Activated CD4-positive, alpha-beta T cell treated with anti-CD3 and anti-CD28 coated beads, Interleukin-2, amount 50 U/mL, for 24 hours (primary cell): ENCODE measurements at places on chromosomes 1 and 21.

GRCh38 chr1:26994020-26994786, 711 bp downstream of the TRNP1 start:
- no peak for DNase-seq

DNA sequence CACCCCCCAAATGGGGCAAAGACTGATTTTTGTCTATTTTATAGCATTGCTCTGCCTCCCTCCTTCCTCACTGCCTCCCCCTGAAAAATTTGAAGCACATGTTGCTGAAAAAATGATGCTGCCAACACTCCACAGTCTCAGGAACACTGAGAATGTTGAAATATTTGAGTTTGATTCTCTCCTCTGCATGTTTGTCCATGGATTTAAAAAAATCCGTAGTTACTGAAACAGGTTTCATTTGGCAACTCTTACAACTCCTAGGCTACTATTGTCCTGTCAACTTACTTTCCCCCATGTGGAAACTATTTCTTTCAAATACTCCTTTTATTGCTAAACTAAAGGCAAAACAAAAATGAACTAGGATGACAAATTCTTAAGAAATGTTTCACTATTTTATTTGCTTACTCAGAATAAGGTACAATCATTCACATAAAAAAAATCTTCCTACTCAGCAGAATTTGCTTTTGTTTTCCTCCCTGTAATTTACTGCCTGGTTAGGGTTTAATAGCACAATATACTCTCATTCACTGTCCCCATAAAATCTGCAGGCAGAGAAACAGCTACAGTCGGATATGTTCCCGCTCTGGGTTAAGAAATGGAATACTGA, 50.2 kb downstream of the C21orf91 start:
- DNase-seq: no peak

- DNase-seq: peak; percentile 30
Measured at GRCh38 chr1:16235944-16236510, 956 bp downstream of the CPLANE2 start.

- DNase-seq: no peak
Measured at GRCh38 chr1:39917825-39918224, 16.1 kb upstream of the MYCL start.

GRCh38 chr1:97685360-97685759, 235.5 kb downstream of the DPYD start:
- DNase-seq: no peak

GRCh38 chr1:223033658-223034057, 109.4 kb downstream of the TLR5 start:
- DNase-seq: no peak

DNA sequence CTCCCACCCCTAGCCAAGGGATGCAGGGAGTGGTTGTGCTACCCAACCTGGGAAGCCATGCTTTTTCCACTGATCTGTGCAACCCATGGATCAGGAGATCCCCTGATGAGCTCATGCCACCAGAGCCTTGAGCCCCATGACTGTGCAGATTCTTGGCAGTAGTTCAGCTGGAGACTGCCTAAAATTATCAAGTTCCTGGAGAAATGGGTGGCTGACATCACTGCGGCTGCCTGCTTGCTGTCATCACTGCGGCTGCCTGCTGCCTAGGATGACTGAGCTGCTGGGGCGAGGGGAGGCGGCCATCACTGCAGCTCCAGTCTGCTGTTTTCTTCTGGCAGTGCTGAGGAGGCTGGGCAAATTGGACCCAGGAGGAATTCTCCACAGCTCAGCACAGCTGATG, 159.2 kb downstream of the AGBL4 start:
- DNase-seq: no peak

DNA sequence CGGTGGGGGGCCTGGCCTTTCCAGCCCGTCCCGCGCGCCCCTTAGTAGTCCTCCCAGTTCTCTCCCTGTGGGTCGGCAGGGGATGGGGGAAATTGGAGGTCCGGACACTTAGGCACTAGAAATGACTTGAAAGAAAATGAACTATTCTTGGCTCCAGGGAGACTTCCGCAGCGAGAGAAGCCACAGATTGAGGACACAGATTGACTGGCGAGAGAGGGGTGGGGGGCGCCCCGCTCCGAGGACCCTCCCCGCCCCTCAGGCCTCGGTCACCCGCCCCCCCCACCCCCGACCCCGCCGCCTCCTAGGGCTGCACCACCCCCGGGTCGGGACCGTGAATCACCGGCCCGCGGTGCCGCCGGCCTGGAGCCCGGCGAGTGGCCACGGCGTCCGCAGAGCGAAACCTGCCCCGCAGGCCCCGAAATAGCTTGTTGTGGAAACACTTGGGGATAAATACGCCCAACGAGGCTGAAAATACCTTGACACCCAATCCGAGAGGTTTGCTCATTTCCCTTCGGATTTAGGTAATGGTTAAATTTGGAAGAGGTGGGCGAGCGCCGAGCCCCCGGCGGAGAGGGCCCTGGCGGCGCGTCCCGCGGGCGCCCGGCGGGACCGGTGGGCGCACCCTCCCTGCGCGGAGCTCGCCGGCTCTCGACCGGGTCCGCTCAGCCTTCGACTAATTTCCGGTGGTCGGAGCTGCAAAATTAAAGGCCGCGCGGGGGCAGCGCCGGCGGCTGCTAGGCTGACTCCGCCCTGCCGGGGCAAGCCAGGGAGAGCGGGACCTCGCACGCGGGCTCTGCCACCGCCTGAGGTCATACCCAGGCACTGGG, at the start of gene GFI1:
TSS of gene GFI1 (minus strand) at position 675 of the 827 bp plus-strand sequence. CDS start 3,438 bp downstream, outside the sequence.
- peak; percentile 56 for DNase-seq

GRCh38 chr1:66396212-66396890, 137.6 kb upstream of the SGIP1 start:
- DNase-seq: no peak

DNA sequence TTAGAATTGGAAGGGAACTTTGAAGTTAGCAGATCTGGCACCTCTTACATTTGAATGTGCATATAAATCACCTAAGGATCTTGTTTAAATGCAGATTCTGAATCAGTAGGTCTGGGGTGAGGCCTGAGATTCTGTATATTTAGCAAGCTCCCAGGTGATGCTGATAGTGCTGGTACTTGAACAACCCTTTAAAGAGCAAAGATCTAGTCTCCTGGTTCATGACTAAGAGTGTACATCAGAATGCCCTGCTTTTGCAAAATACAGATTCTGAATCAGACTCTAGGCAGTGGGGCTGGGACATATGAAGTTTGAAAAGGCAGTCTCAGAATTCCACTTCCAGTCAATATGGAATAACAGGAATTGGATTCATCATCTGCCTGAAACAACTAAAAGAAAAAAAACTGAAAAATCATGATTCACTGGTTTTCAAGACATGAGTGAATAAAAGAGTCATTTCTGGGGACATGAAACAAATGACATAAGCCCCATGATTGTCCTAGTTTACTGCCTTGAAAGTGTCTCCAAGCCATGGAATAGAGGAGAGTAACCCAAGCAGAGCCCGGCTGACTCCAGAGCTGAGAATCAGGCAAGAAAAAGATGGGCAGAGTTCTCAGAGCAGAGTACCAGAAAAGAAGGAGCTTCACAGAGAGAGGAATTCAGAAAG, 149.6 kb upstream of the SGIP1 start:
- DNase-seq: no peak

- DNase-seq: no peak
Measured at GRCh38 chr1:210726621-210727020, 397.9 kb downstream of the HHAT start.

DNA sequence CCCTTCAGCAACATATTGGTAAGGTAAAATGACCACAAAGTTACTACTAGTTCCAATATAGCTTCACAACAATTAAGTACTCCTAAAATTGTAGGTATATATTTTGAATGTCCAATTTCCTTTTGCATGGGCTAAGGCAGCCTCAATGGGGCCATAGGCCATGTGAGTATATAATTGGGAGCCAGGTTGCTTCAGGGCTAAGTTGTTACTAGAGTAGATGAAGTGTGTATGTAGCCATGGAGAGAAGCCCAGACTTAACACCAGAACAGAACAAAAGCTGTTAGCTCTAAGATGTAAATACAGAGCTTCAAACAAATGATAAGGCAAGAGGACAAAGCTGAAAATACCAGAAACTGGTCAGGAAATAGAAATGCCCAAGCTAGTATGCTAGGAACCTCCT, 16.2 kb downstream of the ITGB3BP start:
- DNase-seq: no peak

GRCh38 chr1:2459757-2460156, 16.3 kb upstream of the PLCH2 start:
- no peak for DNase-seq

- no peak for DNase-seq
Measured at GRCh38 chr1:96596226-96596922, 125.2 kb upstream of the PTBP2 start.

GRCh38 chr1:29749024-29749945, 513.0 kb downstream of the PTPRU start:
- no peak for DNase-seq

GRCh38 chr1:39925721-39926342, 24.1 kb upstream of the MYCL start:
- no peak for DNase-seq

DNA sequence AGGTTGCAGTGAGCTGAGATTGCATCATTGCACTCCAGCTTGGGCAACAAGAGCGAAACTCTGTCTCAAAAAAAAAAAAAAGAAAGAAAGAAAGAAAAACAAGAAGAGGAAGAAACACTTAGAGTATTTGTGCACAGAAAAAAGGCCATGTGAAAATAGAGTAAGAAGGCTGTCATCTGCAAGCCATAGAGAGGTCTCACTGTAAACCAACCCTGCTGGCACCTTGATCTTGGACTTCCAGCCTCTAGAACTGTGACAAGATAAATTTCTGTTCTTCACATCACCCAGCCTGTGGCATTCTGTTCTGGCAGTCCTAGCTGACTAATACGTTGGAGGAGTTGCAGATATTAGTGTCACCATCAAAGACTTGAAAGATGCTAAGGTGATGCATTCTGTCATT, 12.1 kb upstream of the ZDHHC18 start:
- DNase-seq: no peak

- no peak for DNase-seq
Measured at GRCh38 chr1:38055398-38055797, 8.8 kb upstream of the POU3F1 start.

- DNase-seq: no peak
Measured at GRCh38 chr21:41204736-41205135, 36.8 kb downstream of the BACE2 start.

DNA sequence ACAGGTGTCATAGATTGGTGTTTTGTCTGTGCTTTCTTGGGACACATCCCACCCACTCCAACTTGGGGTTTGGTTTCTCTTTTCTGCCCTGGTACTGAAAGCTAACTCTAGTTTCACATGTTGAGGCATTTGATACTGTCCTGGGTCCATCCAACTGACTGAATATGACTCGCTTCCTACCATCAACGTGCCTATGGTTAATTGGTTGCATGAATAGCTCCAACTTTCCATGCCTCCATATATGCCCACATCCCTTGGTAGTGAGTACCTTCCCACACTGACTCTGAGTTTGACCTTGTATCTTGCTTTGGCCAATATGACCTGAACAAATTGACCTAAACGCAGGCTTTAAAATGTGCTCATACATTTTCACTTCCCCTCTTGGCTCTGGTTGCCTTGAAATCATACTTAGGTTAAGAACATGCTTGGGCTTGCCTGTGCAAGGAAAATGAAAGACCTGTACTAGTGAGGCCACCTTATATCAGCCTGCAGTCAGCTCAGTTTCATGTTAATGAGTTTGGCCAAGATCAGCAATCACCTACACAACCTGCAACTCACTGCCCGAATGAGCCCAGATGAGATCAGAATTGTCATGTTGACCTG, 81.0 kb upstream of the KCNK2 start:
- DNase-seq: no peak

GRCh38 chr1:29555043-29555620, 318.8 kb downstream of the PTPRU start:
- DNase-seq: no peak

DNA sequence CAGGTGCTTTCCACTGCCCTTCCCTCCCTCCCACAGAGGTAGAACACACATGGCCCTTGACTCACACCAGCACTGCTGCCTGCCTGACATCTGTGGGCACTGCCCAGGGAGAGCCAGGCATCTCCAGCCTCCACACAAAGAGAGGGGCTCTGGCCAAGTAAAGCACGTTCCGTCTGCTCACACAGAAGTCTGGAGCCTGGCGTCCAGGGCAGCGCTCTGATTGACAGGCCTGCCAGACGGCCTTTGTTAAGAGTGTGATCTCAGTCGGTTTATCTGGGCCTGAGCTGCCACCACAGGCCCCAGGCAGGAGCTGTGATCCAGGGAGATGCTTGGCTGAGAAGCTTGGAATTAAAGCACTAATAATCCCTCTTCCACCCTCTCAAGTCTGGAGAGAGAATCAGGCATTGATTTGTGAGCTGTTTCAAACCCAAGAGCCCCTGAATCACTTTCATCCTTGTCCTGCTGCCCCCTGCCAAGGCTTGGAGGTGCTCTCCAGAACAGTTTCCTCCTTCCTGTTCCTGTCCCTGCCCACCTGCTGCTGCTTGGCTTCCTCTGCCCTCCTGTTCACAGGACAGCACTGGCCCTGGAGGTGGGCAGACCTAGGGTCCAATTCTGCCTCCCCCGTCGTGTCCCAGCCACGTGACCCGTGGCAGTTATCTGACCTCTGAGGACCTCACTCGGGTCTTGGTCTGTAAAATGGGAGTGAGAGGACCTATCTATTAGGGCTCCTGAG, 3.7 kb downstream of the DMRTB1 start:
- DNase-seq: no peak

- no peak for DNase-seq
Measured at GRCh38 chr1:220219865-220220698, 52.2 kb downstream of the RAB3GAP2 start.

DNA sequence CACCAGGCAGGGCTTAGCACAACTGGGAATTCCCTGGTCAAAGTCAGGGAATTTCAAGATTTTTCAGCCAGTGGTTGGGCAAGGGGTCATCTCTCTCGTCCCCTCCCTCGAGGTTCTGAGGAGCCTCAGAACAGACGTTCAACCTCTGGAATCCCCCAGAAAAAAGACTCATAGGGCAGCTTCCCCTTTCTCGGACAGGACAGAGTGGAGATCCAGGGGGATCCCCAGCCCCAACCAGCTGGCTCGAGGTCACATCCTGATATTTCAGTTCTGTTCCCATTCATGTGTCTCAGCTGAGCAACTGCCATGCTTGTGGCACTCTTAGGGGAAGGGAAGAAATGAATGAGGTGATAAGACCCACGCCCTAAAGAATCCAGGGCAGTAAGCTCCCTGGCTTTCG, 4.9 kb upstream of the LAD1 start:
- DNase-seq: no peak

GRCh38 chr1:111597426-111597825, 22.2 kb upstream of the RAP1A start:
- DNase-seq: no peak

GRCh38 chr1:81887421-81888144, 86.8 kb downstream of the ADGRL2 start:
- DNase-seq: no peak

GRCh38 chr1:106817575-106817974, 238.9 kb upstream of the PRMT6 start:
- no peak for DNase-seq

GRCh38 chr21:37041706-37042271, 31.1 kb downstream of the PIGP start:
- DNase-seq: no peak

- DNase-seq: no peak
Measured at GRCh38 chr1:183012301-183012994, 10.8 kb upstream of the LAMC1 start.
